CD4-positive, alpha-beta T cell (primary cell): ENCODE measurements at places on chromosomes 1 and 21.

DNA sequence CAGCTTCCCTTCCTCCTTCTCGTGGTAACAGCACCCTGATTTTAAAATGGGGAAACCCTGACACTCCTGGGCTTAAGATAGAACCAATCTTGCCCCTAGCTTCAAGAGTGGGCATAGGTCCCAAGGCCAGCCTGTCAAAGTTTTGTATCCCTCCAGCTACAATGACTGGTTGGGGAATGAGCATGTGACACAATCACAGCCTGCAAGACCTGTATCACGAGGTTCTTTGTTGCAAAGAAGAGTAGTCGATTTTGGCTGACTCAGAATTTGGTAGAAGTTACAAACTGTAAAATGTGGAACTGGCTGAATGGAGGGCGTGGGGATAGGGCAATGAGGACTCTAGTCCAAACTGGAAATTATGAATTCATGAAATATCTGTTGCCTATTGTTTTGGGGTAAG, 18.7 kb downstream of the CTSK start:
- DNase-seq = no peak

DNA sequence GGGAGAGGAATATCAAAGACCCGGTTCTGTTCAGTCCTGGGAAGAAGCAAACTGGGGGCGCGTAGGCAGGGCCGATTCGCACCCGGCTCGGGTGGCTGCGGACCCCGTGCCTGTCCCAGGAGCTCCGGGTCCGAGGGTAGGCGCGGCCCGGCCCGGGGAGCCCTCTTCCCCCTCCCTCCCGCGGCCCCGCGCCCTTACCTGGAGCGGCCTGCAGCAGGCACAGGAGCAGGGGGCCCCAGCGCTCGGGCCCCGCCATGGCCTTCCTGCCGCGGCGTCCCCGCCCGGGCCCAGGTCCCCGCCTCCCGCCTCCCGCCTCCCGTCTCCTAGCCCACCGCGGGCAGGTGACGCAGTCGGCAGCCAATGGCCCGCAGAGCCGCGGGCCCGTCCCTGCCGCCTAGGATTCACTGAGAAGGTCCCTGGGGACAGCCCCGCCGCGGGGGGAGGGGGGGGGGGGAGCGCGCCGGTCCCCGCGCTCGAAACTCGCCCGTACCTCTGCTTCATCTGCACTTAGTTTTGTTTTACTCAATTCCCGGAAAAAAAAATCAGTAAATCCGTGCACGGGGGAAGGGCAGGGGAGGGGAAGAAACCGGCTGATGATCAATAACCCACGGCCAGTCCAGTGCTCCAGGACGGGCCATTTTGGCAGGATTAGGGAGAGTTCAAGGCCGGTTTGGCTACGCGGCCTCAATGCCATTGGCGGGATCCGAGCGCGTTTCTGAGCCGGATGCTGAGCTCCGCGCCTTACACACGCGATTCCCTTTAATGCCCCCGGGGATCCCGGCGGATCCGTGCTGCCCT, at the start of gene IFNLR1:
Gene IFNLR1, minus strand, starts transcription at position 297 of the 798 bp plus-strand sequence. Its CDS starts 41 bp downstream, at position 256.
- peak; percentile 82 for DNase-seq

GRCh38 chr1:74830766-74831165, 97.8 kb downstream of the TYW3 start:
- no peak for DNase-seq

GRCh38 chr1:215243345-215244054, 161.0 kb downstream of the KCNK2 start:
- DNase-seq = no peak

- DNase-seq = no peak
Measured at GRCh38 chr1:101697072-101697471, 299.7 kb downstream of the OLFM3 start.

DNA sequence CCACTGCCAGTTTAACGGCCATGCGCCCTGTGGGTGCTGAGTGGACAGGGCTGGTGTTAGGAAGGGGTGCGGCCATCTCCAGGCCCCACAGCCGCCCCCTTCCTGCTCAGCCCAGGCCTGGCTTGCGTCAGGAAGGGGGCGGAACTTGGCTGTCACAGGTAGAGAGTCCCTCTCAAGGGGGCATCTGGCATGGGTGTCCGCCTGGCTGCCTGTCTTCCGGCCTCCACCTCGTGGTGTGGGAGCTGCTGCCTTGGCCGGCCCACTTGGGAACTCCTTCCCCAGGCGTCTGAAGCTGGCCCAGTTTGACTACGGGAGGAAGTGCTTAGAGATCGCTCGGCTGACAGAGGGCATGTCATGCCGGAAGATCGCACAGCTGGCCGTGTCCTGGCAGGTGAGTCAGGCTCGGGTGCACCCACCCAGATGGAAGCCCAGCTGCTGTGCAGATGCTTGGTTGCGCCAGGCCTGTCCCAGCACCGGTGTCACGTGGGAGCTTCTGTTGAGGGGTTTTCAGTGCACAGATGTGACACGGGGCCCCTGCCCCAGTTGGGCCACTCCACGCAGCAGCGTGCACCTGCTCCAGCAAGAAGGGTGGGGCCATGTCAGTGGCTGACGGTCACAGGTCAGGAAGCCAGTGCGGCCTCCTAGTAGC, 9.1 kb upstream of the ATAD3B start:
- no peak for DNase-seq

GRCh38 chr1:7856345-7856744, 3.5 kb upstream of the UTS2 start:
- DNase-seq = no peak

GRCh38 chr1:179575497-179576314, at the start of gene NPHS2:
TSS of gene NPHS2 (minus strand) at chr1:179575948. CDS start at chr1:179575864, 84 bp downstream.
- DNase-seq = no peak

GRCh38 chr21:29639366-29640079, 300.3 kb downstream of the GRIK1 start:
- DNase-seq = no peak

DNA sequence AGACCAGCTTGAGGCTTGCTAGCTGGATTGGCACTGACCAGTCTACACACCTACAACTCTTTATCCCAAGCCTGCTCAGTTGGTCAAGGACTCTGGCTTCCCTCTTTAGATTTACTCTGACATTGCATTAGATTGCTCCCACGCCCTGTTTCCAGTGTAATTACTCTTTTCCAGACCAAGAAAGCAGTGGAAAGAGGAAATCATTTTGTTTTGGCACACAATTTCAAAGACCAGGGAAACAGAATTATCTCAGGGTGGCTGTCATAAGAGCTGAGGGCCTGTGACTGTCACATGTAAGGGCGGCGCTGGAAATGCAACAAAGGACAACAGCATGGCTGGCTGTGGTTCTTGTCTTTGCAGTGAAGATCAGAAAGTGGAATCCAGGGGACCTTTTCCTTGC, 302.7 kb downstream of the HHAT start:
- DNase-seq = no peak

GRCh38 chr1:70441392-70442035, 30.4 kb downstream of the CTH start:
- no peak for DNase-seq

GRCh38 chr1:202084791-202085681, 37.7 kb upstream of the GPR37L1 start:
- DNase-seq = no peak

GRCh38 chr1:101187297-101187696, 49.5 kb upstream of the S1PR1 start:
- no peak for DNase-seq

GRCh38 chr1:109790735-109791494, 27.2 kb upstream of the EPS8L3 start:
- DNase-seq = peak; percentile 69

- no peak for DNase-seq
Measured at GRCh38 chr1:165696625-165697100, 1.7 kb downstream of the ALDH9A1 start.

DNA sequence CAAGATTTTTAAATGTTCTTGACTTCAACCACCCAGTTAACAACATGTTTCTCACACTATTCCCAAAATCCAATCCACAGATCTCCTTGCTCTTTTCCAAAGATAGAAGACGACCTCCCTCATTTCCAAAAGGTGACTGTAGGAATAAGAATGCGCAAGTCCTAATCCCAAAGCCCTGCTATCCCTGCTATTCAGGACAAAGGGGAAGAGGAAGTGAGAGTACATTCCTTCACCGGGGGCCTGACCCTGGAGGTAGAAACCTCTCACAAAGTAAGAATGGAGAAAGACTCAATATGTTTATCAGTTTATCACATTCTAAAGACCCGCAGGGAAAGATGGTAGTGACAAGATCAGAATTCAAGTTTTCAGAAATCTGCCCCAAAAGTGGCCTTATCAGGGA, 55.7 kb downstream of the PLEKHA6 start:
- DNase-seq = no peak

DNA sequence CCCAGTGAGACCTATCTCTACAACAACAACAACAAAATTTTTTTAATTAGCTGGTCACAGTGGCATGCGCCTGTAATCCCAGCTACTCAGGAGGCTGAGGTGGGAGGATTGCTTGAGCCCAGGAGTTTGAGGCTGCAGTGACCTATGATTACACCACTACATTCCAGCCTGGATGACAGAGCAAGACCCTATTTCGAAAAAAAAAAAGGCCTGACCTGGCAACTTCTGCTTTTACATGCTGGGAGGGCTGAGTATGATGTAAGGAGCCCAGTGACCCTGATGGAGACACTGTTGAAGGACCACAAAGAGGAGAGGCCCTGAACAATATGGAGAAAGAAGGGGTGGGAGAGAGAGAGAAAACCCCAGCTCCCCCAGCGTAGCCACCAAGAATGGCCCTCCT, 9.2 kb upstream of the VPS26C start:
- DNase-seq = no peak

DNA sequence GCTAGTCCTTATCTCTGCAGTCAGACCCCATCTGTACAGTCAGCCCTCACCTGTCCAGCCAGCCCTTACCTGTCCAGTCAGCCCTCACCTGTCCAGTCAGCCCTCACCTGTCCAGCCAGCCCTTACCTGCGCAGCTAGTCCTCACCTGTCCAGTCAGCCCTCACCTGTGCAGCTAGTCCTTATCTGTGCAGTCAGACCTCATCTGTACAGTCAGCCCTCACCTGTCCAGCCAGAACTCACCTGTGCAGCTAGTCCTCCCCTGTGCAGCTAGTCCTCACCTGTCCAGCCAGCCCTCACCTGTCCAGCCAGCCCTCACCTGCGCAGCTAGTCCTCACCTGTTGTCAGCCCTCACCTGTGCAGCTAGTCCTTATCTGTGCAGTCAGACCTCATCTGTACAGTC, 506.8 kb downstream of the NPHP4 start:
- DNase-seq = no peak

DNA sequence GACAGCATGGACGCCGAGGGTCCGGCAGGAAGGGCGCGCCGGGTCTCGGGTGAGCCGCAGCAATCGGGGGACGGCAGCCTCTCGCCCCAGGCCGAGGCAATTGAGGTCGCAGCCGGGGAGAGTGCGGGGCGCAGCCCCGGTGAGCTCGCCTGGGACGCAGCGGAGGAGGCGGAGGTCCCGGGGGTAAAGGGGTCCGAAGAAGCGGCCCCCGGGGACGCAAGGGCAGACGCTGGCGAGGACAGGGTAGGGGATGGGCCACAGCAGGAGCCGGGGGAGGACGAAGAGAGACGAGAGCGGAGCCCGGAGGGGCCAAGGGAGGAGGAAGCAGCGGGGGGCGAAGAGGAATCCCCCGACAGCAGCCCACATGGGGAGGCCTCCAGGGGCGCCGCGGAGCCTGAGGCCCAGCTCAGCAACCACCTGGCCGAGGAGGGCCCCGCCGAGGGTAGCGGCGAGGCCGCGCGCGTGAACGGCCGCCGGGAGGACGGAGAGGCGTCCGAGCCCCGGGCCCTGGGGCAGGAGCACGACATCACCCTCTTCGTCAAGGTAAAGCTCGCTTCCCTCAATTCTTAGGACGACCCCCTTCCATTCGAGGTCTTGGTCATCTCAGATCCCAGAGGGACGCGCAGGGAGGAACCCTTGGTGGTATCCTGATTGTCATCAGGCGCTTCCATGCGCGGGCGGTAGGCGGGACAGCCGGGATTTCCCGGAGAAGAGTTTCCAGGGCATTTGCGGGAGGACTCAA, 1.6 kb downstream of the CLIC6 start:
- no peak for DNase-seq

DNA sequence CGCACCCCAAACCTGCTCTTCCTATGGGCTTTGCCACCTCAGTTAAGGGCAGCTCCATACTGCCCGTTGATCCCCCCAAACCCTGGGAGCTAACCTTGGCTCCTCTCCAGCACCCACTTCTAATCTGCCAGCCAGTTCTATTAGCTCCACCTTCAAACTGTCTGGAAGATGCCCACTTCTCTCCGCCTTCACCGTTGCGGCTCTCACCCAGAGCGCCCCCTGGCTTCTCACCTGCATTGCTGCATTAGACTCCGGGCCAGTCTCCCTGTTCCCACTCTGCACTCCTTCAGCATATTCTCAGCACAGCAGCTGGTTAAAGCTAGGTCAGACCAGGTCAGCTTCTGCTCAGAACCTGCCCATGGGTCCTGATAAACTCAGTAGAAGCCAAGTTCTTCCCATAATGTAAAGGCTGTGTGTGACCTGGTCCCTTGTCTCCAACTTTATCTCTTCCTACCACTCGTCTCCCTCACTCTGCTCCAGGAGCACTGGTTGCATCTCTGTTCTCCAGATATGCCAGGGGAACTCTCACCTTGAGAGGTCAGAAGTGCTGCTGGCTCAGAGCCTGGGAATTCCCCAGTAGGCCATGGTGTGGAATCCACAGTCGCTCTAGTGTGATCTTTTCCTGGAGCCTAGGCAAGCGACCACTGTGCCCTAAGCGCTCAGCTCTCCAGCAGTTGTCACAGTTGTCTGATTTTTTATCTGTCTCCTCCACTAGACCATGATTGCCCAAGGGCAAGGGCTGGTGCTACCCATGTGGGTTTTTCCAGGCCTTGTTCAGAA, 150.3 kb downstream of the HMGB4 start:
- DNase-seq = no peak

GRCh38 chr1:93028542-93028941, 50.5 kb upstream of the MTF2 start:
- DNase-seq = no peak
